Activated CD4-positive, alpha-beta T cell treated with anti-CD3 and anti-CD28 coated beads, Interleukin-2, amount 50 U/mL, for 16 hours (primary cell): ENCODE measurements at places on chromosomes 3 and 15.
A peak's percentile ranks its signal among the peaks of the same experiment; 100 is the strongest.

DNA sequence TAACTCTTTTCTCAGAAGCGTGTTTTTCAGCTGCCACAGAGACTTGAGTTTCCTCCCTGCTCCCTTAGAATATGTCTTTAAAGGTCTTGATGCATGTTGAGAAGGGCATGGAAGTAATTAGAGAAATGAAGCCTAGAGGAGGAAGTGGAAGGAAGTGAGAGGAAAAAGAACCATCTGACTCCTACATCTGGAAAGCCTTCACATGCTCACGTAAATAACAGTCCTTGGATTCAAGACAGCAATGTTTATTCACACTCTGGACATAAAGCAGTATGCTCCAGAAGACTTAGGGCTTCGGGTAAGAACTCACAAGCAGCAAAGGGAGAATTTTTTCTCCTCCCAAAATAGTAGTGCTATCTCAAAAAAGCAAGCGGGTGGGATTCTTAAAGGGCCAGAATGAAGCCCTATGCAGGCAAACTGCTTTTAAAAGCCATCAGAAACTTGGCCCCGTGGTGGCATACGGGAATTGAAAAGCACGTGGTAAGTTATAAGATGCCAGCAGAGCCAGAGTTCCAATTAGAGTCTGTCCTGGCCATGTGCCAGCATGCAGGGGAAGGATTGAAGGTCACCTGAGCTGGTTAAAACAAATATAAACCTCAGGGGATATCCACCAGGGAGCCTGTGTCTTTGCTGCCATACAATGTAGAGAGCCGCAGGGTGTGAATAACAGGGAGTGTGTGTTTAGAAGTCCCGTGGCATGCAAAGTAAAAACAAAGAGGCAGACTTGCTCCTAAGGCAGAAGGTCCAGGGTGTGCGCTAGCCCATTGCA lies 380.8 kb upstream of the NDN start:
- no peak for DNase-seq

GRCh38 chr3:114800272-114801031 lies 346.6 kb downstream of the ZBTB20 start:
- no peak for DNase-seq

GRCh38 chr15:68626283-68626682 lies 47.5 kb downstream of the CORO2B start:
- no peak for DNase-seq

- no peak for DNase-seq
Observed at GRCh38 chr15:101056366-101057334, 137.5 kb downstream of the LRRK1 start.

DNA sequence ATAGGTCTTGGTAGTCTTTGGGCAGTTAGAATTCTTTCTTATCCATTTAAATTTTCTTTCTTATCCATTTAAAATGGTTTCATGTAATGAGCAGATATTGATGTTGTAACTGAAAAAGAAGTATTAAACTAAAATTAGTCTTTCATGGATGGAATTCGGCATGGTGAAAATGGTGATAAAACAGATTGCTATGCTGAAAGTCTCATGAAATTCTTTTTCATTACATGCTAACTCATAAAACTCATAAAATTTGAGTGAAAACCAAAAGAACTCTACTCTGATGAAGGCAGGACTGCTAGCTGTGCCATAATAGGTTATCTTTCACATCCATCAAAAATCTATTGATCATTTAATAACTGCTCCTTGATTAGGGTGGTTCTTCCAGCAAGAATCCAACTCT lies 3.9 kb upstream of the CD96 start:
- DNase-seq: no peak

GRCh38 chr3:10515396-10515795 lies 10.0 kb upstream of the ATP2B2 start:
- DNase-seq: no peak

GRCh38 chr15:25094519-25094918 lies 139.7 kb downstream of the SNRPN start:
- no peak for DNase-seq

- DNase-seq: no peak
Observed at GRCh38 chr3:124401843-124402242, 328.4 kb upstream of the UMPS start.

GRCh38 chr15:48596415-48596814 lies 49.1 kb downstream of the FBN1 start:
- DNase-seq: no peak

- DNase-seq: no peak
Observed at GRCh38 chr3:6928064-6928463, 67.1 kb downstream of the GRM7 start.

DNA sequence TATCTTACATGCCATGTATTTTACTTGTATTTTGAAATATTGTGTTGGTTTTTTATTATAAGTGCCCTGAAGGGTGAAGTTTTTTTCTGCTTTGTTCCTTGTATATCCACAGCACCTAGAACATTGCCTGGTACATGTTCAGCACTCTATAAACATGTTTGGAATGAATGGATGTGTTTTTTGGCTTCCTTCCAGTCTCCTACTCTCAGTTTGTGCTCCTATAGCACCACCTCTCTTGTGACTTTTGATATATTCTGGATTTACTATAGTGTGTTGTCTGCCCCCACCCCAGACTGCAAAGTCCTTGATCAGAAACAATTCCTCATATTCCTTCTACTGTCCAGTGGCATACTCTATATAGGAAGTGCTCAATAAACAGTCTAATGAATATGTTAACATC lies 60.6 kb downstream of the PLCL2 start:
- no peak for DNase-seq

GRCh38 chr3:123688241-123688747 lies 103.4 kb upstream of the HACD2 start:
- peak; percentile 17 for DNase-seq

GRCh38 chr3:117512975-117513374 lies 803.4 kb downstream of the TUSC7 start:
- no peak for DNase-seq

- DNase-seq: no peak
Observed at GRCh38 chr15:58374147-58374546, 57.6 kb upstream of the LIPC start.

DNA sequence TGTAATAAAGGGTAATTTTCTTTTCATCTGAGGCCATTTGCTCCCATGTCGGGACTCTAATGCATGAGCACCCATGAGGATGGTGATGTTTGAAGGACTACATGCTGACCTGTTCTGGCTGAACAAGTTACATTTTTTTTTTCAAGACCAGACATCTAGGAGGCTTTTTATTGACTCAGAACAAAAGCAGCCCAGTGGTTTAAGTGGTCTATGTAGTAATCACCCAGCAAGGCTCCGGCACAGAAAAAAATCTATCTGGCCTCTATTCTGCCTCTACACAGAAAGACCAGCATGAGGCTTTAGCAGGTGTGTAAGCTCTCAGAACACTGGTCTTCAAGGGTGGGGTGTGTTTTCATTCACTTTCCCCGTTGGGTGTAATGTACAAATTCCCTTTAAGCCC lies 95.1 kb upstream of the ZBED2 start:
- DNase-seq: peak; percentile 82

- DNase-seq: no peak
Observed at GRCh38 chr3:71680603-71681002, 44.6 kb downstream of the EIF4E3 start.

DNA sequence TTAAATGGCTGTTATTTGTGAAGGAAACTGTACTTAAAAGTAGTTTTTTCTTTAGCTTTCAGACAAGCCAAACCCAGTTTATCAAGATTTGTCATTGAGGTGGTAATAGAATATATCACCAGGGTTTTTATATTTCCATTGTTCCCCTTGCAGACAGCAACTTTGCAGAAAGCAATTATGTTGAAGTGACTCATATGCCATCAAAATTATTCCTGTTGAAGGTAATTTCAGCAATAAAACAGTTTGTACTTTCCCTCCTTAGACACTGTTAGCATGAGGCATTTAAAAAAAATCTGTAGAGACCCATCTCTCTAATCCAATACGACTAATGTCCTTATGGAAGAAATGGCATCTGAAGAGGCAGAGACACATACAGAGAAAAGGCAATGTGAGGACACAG lies 219.0 kb downstream of the NFKBIZ start:
- no peak for DNase-seq

DNA sequence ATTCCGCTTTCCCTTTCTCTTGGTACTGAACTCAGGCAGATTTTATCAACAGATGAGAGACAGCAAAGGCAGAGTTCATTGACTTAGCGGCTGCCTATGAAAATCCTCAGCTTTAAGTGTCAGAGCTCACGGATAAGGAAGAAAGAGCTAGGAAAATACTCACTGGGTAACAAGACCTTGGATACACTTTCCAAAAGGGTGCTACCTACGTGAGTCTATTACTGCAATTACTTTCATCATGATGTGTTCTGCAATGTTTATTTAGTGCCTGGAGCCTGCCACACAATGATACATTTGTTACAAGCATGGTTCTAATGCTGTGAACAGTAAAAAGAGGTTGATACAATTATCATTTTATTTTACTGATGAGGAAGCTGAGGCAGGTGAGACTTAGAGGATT lies 177.5 kb downstream of the GRM7 start:
- DNase-seq: no peak

DNA sequence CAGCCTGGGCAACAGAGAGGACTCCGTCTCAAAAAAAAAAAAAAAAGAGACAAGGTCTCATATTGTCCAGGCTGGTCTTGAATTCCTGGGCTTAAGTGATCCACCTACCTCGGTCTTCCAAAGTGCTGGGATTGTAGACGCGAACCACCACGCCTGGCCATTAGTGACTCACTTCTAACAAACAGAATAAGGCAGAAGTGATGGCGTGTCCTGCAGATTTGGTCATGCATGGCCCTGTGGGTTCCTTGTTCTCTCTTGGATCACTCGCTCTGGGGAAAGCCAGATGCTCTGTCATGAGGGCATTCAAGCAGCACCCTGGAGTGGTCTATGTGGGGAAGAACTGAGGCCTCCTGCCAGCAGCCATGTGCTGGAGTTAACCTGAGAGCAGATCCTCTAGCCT lies 27.4 kb upstream of the TJP1 start:
- DNase-seq: no peak

GRCh38 chr15:82999905-83000671 lies 11.4 kb downstream of the C15orf40 start:
- DNase-seq: peak; percentile 69

DNA sequence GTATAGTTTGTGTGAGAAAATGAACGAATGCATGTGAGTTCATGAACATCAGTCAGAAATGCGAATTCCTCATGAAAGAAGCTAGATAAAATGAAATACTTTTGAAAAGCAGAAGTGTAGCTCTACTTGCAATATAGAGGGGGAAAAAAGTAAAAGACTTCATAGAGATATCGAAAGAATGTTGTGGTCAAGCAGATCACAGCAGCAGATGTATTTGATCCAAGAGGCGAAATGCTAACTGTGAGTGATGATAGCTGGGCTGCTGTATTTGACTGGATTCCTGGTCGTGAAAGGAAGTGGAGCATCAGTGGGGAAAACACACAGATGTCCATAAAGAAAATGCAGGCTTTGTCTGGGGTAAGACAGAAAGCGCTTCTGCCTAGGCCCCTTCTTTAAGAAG lies 112.4 kb downstream of the ADAMTSL3 start:
- DNase-seq: no peak
